ENCODE measurements at places on chromosomes 1 and 21.

- peak; percentile 98 for DNase-seq
Observed at GRCh38 chr1:206716870-206717673, 32.4 kb downstream of the MAPKAPK2 start.

- no peak for DNase-seq
Observed at GRCh38 chr1:238653693-238654321, 732.6 kb upstream of the CHRM3 start.

GRCh38 chr1:247833601-247834000 lies 8.1 kb downstream of the OR11L1 start:
- DNase-seq = no peak

DNA sequence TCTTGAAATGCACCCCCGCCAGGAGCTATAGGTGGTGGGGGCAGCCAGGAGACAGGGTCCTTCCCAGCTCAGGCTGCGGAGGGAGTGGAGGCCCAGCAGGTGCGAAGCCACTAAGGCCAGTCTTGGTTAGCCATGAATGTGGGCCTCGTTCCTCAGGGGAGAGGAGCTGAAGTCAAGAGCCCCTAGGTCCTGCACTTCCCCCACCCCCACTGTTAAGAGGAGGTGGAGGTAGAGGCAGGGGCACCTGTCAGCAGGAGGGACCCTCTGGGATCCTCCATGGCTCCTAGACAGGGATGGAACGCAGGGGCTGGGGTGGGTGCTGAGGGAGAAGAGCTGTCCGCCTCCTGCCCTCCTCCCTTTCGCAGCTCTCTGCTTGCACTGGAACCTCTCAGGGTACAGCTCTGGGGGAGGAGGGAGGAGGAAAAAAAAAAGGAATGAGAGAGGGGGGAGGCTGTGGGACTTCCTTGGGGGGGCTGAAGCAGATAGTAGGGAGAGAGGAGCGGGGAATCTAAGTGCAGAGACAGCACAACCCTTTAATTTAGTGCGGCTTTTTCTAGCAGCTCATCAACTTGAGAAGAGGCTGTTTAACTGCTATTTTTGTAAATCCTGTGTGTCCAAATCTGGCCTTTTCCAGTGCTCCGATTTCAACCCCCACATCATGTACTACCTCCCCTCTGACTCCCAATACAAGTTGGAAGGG lies 37.0 kb downstream of the MATN1 start:
- no peak for DNase-seq

- no peak for DNase-seq
Observed at GRCh38 chr1:210937846-210938245, 196.1 kb downstream of the KCNH1 start.

DNA sequence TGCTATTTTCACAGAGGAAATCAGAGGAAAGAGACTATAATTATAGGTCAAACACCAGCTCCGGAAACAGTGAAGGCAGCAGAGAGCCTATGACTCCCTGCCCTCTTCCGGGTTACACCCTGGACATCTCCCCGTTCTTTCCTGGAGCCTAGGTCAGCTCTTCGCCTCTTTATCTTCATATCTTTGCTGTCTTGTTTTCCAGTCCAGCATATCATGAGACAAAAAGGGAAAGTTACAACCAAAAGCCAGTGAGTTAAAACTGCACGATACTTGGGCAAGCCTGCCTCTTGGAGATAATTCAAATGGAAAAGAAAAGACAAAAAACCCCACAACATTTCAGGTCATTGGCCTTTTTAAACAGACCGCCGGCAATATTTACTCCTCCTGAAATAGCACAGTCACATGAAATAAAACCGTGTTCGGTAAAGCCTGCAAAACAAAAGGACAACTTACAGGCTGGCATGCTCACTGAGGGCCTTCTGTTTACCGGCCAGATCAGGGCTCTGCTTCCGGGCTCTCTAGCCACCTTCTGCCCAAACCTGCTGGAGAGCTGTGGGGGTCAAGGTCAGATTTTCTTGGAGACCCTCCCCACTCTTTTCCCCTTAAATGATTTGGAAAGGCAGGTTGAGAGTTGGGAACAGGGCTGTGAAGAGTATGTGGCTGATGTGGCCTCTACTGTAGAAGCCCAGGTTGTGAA lies 42.8 kb upstream of the PPP2R5A start:
- DNase-seq = peak; percentile 57

DNA sequence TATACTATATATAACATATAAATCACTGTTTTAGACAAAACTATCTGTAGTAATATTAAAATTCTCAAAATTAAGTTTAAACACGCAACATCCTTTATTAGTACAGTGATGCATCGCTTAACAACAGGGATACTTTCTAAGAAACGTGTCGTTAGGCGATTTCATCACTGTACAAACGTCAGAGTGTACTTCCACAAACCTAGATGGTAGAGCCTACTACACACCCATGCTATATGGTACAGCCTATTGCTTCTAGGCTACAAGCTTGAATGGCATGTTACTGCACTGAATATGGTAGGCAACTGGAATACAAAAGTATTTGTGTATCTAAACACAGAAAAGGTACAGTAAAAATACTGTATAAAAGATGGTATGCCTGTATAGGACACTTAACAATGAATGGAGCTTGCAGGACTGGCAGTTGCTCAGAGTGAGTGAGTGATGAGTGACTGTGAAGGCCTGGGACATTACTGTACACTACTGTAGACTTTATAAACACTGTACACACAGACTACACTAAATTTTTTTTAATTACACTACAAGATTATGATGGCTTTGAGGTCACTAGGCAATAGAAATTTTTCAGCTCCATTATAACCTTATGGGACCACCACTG lies 10.5 kb downstream of the FOXJ3 start:
- no peak for DNase-seq

- DNase-seq = peak; percentile 71
Observed at GRCh38 chr1:153001382-153001781, at the start of gene SPRR3. Gene SPRR3 (plus strand): TSS chr1:153001749. CDS start chr1:153003021, 1,272 bp downstream.

DNA sequence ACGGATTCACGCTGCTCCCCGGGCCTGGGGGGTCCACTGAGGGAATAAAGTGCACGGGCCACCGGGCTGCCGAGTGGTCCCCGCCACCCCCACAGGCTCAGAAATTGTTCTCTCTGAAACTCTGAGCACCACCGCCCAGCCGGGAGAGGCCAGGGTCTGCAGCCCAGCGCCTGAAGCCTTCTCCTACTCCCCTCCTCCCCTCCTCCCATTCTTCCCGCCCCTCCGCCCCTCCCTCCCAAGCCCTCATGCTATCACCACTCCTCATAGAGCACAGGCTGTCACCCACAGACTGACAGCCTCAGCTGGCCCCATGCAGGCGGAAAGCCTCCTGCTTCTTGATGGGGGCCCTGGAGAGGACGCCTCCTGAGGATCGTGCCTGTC lies 707 bp upstream of the GPR153 start:
- DNase-seq = no peak

- DNase-seq = no peak
Observed at GRCh38 chr1:152448496-152448895, 34.4 kb upstream of the CRNN start.

DNA sequence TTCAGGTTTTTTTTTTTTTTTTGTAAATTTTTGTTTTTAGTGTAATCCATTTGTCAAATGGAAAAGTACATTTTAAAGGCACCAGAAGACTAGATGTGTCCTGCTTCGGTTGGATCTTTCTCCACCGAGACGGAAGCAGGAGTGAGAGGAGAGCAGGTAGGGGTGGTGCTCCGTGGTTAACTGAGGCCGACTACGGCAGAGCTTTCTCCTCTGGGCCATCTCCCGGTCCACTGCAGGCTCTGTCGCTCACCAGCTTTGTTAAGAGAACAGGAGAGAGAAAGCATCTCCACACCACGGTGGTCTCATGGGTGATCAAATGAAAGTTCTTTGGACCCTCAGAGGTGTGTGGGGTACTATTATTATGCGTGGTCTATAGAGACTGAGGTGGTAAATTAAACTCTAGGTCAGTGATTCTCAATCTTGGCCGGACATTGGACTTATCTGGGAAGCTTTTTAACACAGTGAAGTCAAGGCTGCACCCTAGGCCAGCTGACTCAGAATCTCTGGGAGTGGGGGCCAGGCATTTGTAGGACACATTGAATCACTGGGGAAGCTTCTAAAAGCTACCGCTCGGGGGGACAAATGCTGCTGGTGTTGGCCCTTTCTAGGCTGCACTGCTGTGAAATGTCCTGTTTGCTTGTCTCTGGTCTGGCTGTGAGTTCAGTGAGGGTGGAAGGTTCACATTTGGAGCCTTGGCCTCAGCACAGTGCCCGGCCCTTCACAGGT lies 25.0 kb downstream of the ABCA4 start:
- no peak for DNase-seq

DNA sequence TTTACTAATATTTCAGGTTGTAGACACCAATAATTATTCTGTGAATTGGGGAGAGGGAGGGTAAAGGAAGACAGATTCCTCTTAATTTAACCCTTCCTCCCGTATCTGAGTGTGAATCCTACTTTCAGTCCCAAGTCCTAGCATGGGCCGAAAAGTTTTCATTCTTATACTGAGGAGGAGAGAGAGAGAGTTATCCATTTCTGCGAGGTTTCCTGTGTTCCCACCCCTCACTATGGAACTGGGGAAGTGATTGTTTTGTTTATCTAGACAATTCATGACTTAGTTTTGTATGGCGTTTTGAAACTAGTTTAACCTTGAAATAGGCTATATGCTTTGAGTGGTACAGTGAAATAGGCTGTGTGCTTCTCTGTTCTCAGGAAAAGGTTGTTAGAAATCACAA lies 134.0 kb upstream of the DPYD start:
- no peak for DNase-seq

- DNase-seq = no peak
Observed at GRCh38 chr1:202706851-202707250, 3.4 kb downstream of the SYT2 start.

- peak; percentile 81 for DNase-seq
Observed at GRCh38 chr1:67532452-67533216, 102.4 kb upstream of the SERBP1 start.

DNA sequence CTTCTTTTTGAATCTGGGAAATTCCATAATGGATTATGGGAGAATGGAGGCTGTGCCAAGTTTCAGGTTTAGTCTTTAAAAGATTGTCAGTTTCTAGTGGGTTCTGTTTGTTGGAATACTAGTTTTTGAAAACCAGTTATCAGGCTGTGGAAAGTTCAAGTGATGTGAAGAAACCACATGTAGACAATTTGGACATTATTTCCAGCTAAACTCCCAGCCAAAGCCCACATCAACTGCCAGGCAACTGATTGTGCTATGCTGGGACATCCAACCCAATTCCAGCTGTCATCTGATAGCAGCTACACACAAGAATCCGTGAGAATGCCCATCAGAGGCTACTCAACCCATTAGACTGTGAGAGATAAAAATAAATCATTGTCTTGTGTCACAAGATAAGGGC lies 546.1 kb upstream of the ADAMTS5 start:
- no peak for DNase-seq

DNA sequence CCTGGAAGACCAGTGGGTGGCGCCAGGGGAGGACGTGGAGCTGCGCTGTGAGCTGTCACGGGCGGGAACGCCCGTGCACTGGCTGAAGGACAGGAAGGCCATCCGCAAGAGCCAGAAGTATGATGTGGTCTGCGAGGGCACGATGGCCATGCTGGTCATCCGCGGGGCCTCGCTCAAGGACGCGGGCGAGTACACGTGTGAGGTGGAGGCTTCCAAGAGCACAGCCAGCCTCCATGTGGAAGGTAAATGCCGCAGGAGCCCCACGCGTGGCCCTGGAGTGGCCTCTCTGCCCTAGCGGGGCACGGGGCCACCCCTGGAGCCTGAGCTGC lies 75.2 kb downstream of the OBSCN start:
- no peak for DNase-seq

- no peak for DNase-seq
Observed at GRCh38 chr1:157142201-157142600, 4.0 kb upstream of the ETV3 start.

GRCh38 chr1:101079341-101079740 lies 53.8 kb upstream of the DPH5 start:
- DNase-seq = no peak

- no peak for DNase-seq
Observed at GRCh38 chr1:69650779-69651178, 83.1 kb downstream of the LRRC7 start.

DNA sequence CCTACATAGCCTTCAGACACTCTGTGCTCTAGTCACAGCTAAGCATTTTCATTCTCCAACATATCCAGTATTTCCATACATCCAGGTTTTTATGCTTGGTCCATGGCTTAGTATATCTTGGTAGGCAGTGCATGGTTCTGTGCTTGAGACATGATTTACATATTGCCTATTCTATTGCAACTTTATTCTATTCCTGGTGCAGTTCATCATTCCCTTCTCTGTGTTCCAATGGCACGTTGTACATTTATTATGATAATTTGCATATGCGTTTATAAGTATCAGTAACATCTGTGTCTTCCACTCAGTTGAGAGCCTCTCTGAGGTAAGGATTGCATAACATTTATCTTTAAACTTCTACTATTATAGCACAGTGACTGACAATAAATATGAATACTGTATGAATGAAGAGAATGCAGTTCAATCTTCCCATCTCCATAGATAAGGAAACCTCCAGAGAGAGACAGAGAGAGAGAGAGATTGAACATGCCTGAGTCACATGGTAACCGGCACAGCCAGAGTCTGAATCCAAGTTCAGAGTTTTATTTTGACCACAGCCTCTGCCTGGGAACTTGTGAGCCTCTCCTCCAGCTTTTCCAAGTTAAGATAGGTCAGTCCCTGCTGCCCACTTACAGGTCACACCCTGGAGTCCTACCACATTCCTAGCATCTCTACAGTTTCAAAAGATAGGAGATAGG lies 41.5 kb downstream of the PLPPR5 start:
- DNase-seq = peak; percentile 2

DNA sequence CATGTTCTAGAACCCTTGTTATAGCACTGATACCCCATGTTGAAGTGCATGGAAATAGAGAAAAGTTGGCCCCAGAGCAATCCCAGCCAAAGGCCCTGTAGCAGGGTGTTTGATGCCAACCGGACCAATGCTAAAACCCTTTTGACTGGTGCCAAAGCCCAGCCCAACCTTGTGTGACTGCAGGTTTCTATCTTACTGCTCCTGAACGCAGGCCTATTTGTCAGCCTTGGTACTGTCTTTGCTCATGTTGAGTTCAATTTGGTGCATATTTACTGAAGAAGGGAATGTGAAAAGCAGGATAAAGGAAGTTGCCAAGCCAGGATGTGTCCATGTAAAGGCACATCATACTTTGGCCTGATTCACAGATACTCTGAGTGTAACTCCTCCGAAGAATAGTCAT lies 51.7 kb upstream of the NFASC start:
- DNase-seq = no peak

- no peak for DNase-seq
Observed at GRCh38 chr21:33055991-33056390, 13.9 kb upstream of the OLIG1 start.

GRCh38 chr1:55626326-55626725 lies 411.2 kb upstream of the USP24 start:
- no peak for DNase-seq

All from OCI-M1 (cell line).